Activated CD4-positive, alpha-beta memory T cell treated with anti-CD3 and anti-CD28 coated beads, Interleukin-2, amount 10 ng/mL, durations not matched to agents 7 days and 5 days (primary cell): ENCODE measurements at places on chromosomes 5 and 9. TPM values are rescaled to one million over a fixed set of nuclear protein-coding genes. Genes with fewer than 3 reads are reported as not detected.

SPZ1 gene
- total RNA-seq = not detected

IFNB1 gene
- 0.35 TPM for total RNA-seq

GHR gene
- total RNA-seq = not detected

CD14 gene
- 0.38 TPM for total RNA-seq

CDC25C gene
- total RNA-seq = 18.4 TPM

SKIC3 gene
- 70.7 TPM for total RNA-seq

REXO4 gene
- 21.7 TPM for total RNA-seq

IFNK gene
- not detected for total RNA-seq

LCN9 gene
- not detected for total RNA-seq

LEAP2 gene
- total RNA-seq = 3.2 TPM

ANKRD34B gene
- total RNA-seq = not detected
